ENCODE measurements at places on chromosomes 7 and 10. TPM values are rescaled to one million over a fixed set of nuclear protein-coding genes. Genes with fewer than 3 reads are reported as not detected.

The CHST3 gene
- total RNA-seq = 10.6 TPM

The DRGX gene
- not detected for total RNA-seq

The OGDH gene
- total RNA-seq = 56.5 TPM

The MOSPD3 gene
- 2.2 TPM for total RNA-seq

The HOXA3 gene
- total RNA-seq = 0.90 TPM

The CPVL gene
- not detected for total RNA-seq

The RADIL gene
- total RNA-seq = not detected

The PLEKHA1 gene
- 12.5 TPM for total RNA-seq

The KEL gene
- total RNA-seq = not detected

The PILRA gene
- total RNA-seq = not detected

The ATG9B gene
- total RNA-seq = 0.18 TPM

The EGR2 gene
- total RNA-seq = 0.56 TPM

The ALOX5 gene
- total RNA-seq = not detected

The FUOM gene
- total RNA-seq = 28.1 TPM

The TMEM176B gene
- not detected for total RNA-seq

The GPR158 gene
- not detected for total RNA-seq

The ABCC2 gene
- total RNA-seq = 0.36 TPM

The SFTPA2 gene
- not detected for total RNA-seq

The CALY gene
- total RNA-seq = not detected

The MTURN gene
- total RNA-seq = 7.8 TPM

The SFTPA1 gene
- not detected for total RNA-seq

The MSMB gene
- not detected for total RNA-seq

The CALML5 gene
- not detected for total RNA-seq
